ENCODE measurements at places on chromosomes 6 and 20.

DNA sequence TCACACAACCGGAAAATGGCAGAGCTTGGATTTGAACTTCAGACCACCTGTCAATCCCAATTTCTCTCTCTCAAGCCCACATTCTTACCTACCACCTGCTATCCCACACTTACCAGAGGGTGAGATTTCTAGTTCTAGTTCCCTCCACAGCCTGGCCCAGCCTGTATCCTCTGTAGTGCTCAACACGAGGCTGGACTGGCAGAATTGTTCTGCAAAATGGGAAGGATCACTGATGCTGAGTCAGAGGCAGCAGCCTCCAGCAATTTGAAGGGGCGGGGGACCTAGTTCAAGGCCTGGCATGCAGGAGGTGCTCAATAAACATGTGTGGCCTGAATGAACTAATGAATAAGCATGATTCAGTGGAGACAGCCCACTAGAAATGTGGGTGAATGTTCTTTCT lies 53.6 kb upstream of the TTPAL start:
- DNase-seq = no peak

DNA sequence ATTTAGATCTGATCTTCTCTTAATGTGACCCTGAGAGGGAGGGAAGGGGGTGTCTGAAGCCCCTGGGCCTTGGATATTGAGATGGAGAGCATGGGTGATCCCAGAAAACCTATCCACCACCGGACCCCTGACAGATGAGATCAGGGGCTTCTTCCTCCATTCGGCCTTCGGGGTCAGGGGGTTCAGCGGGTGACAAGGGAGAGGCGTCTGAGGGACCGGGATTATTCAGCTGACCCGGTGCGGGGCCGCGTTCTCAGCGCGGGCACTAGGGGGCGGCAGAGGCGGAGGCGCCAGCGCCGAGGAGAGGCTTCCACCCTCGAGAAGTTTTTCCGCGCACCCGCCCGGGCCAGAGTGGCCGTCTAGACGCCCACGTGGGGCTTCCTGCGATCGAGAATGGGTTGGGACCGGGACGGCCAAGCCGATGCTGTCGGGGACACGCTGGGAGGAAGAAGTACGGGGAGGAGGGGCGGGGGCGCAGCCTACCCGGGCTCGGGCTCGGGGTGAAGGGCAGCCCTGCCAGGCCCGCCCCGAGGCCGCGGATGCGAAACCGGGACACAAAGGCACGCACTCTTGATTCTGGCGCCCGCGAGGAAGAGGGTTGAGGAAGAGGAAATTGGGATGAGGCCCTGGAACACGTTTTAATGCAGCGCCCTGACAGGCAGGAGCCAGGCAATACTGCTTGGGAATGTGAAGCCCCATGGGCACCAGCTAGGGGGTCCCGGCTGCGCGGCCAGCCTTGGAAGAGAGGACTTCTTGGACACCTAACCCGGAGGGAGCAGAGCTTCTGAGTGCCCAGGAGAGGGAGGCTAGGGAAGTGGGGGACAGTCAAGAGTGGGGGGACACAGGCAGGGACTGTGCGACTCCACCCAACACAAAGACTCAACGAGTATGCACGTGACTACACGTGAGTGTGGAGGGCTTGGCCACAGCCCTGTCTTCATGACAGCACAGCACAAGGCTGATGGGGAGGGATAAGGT lies 30.6 kb downstream of the COL11A2 start:
- peak; percentile 84 for DNase-seq

GRCh38 chr20:9389346-9389745 lies 125.0 kb upstream of the LAMP5 start:
- DNase-seq = no peak

DNA sequence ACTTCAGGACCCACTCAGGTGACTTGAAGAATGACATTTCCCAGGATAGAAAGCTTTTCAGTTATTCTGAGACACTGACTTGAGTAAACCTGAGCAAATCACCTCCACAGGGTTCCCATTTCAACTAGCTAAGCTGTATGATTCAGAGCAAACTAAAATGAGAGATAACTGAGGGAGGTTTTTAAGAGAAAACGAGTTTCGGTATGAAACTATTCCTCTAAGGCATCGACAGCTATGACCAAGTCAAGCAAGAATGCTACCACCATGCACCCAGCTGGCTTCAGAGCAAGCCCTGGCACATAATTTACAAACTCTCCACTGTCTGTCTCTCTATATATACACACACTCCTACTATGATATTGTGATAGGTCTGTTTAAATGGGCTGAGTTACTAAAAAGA lies 75.4 kb downstream of the PERP start:
- DNase-seq = no peak

DNA sequence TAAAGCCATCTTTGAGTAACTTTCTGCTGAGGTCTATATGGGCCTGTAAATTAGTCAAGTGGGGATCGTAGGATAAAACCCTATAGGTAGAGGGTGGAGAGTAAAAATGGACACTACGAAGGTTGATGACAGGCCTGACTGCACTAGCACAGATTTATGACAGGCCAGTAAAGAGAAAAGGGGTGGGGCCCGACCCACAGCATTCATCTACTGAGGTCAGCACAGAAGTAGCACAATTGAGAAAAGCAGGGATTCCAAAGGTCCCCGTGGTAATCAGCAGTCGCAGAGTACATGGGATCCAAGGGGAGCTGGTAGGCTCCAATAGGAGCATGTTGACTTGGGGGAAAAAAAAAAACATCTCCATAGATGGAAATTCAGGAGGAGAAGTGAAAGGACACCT lies 660.4 kb downstream of the TFAP2A start:
- DNase-seq = no peak

GRCh38 chr6:139525415-139525814 lies 151.0 kb upstream of the CITED2 start:
- no peak for DNase-seq

GRCh38 chr20:60785785-60786184 lies 466.3 kb upstream of the CDH4 start:
- DNase-seq = no peak
